Parietal lobe (tissue), 2 donors: ENCODE measurements at places on chromosomes 16 and 17. TPM values are rescaled to one million over a fixed set of nuclear protein-coding genes. Genes with fewer than 3 reads are reported as not detected.

PPP1R1B gene
- 16.3 TPM for total RNA-seq

EVI2B gene
- 0.63 TPM for total RNA-seq

KCNJ12 gene
- total RNA-seq: 0.63 TPM

FOXL1 gene
- total RNA-seq: 0.63 TPM
